ENCODE measurements at places on chromosomes 6 and 20.

DNA sequence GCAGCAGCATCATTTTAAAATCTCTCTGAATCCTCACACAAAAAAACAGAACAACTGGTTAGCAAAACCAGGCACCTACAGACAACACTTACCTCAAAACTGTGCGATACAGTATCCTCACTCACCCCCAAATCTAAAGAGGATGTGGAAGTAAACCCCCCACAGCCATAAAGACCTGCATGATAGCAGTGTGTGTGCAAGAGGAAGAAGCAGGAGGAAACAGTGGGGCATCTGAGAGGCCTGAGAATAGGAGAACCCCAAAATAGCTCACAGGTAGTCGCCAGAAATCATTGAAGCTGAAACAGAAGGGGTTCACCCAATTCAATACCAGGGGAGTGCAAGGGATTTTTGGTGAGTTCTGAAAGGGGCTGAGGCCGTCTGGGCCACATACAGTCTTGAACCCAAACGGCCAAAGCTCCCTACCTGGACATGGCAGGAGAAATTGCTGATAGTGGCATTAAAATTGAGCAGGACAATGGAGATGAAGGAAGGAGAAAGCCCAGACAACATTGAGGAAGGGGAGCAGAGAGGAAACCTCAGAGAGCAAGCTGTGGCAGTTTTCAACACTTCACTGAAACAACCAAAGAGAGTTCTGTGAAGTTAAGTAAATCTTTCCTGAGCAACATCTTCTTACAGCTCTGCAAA lies 129.7 kb downstream of the FIG4 start:
- no peak for DNase-seq

DNA sequence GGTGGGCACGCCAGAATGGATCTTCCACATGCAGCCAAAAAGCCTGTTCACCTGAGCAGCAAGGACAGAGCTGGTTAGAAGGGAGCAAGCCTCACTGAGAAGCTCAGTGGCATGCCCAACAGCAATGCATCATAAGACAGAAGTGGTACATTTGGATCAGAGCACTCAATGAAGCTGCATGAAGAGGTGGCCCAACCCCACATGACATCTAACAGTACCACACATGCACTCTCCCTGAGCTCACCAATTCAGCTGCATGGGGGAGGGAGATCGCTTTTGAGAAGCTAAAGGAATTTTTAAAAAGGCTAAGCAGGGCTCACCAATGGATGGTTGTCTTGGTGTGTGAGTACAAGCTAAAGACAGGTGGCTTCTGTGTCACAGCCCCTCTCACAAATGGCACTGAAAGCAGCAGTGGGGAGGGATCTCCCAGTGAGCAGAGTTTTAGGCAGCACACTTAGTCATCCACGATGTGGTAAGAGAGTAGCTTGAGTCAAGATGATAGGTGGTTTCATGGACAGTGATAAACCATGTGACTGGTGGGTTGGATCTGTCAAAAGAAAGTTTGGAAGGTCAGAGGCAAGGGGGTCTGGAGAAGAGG lies 166.6 kb upstream of the TAB2 start:
- DNase-seq: no peak

DNA sequence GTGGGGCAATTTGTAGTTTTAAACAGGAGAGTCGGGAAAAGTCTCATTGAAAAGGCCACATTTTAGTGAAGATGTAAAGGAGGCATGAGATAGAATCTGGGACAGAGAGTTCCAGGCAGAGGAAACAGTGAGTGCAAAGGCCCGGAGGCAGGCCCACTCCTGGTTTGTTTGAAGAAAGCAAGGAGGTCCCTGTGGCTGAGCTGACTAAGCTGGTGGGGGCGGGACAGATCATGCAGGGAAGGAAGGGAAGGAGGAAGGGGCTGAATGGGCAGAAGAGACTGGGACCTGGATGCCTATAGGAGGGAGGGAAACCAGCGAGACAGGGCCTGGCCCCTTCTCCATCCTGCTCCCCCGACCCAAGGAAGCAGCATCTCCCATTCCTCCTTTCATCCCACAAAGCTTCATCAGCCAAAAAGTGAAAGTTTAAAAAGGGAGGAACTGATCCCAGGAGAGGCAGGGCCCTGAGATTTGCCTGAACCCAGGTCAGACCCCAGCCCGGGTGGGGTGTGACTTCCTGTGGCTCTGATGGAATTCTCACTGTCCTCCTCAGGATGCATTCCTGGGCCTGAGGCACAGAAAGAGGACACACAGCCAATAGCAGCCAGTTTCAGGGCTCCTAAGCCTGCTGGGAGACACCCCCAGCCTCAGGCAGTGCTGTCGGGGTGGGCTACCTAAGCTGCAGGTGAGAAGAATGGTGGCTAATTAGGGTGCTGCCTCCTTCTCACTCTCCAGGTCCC lies 54.2 kb upstream of the SIRPA start:
- DNase-seq: no peak

DNA sequence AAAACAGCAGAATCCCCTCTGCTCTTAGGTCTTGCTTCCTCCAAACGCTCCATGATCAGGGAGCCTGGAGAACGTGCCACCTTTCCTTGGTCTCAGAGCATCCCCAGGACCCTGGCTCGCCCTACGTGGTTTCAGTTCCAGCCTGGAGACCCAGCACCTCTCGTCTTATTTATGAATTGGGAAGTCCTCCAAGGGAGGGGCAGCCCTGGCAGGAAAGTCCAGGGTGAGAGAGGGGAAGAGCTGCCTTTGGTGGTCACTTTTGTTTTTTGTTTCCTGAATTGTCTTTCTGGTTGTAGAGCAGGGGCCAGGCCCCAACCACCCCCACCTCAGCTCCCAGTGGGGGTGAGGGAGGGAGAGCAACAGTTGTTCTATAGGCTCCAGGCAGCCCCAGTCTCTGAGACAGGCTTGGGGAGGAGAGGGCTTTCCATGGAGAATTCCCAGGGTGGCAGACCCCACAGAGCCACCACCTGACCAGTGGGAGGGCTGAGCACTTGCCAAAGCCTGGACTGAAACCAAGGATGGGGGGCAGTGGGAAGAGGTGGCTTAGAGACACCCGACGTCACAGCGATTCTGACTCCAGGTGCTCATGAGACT lies 88.8 kb downstream of the PRND start:
- no peak for DNase-seq

- no peak for DNase-seq
These were observed 31.4 kb downstream of the AFDN start for GRCh38 chr6:167858086-167858591.

DNA sequence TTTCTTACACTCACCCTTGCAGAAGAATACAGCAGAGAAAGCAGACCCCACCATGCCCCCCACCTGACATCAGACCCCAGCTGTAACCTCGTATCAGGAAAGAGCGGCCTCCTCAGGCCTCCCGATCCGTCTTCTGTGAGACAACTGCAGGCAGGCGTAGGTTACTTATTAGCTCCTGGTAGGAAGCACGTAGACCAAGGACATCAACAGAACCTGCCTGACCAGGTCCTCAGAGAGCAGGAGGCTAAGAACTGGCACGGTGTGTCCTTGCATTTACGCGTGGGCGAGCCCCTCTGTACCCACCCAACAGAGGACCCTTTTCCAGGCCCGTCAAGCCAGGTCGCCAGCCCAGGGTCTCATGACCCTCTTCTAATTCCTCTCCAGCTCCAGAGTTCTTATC lies 51.0 kb downstream of the ABHD12 start:
- no peak for DNase-seq

GRCh38 chr6:139722530-139722929 lies 348.1 kb upstream of the CITED2 start:
- no peak for DNase-seq

GRCh38 chr6:122621638-122622037 lies 11.4 kb downstream of the PKIB start:
- no peak for DNase-seq

DNA sequence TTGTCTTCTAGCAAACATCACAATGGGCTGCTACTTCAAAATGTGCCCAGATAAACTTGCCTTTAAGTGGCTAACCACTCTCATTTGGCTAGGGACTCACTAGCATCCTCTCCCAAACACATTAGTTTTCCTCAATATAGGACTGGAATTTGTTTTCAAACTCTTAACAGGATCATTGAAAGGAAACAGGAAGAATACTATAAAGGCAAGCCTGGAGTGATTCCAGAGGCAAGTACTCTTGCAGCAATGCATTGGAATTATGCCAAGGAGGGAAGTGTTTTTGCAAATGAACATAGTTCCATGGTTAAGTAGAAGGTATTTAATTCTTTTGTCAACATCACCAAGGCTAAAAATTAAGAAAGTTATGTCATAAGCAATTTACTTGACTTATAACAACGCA lies 12.2 kb downstream of the EPHA7 start:
- no peak for DNase-seq

DNA sequence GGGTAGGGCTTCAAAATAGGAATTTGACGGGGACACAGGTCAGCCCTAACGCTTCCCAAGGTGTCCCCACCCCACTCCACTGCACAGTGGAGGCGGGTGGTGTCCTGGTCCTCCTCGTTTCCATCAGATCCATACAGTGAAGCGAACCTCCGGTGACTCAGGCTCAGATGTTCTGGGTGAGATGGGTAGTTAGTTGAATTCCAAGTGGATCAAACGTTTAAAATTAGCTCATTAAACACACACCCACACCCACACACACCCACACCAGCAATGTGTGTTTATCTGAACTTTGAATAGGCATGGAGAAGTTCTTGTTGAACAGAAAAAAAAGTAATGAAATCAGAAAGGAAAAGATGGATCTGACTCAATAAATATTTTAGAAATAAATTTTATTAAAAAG lies 58.9 kb downstream of the CDH4 start:
- DNase-seq: no peak

DNA sequence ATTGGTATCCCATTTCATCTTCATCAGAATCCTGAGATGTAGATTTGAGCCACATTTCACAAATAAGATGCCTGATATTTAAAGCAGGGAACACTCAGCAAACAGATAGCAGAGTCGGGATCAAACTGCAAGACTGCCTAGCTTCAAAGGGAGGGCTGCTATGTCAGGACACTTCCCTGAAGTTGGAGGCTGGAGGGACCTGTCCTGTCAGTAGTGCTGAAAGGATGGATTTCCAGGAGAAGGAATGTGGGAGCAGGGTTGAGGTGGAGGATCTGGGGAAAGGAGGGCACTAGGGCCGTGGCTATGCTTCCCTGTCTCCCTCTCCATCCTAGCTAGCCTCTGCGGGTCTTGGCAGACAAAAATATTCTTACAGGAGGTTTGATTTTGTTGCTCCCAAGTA lies 32.2 kb downstream of the COX4I2 start:
- DNase-seq: no peak

DNA sequence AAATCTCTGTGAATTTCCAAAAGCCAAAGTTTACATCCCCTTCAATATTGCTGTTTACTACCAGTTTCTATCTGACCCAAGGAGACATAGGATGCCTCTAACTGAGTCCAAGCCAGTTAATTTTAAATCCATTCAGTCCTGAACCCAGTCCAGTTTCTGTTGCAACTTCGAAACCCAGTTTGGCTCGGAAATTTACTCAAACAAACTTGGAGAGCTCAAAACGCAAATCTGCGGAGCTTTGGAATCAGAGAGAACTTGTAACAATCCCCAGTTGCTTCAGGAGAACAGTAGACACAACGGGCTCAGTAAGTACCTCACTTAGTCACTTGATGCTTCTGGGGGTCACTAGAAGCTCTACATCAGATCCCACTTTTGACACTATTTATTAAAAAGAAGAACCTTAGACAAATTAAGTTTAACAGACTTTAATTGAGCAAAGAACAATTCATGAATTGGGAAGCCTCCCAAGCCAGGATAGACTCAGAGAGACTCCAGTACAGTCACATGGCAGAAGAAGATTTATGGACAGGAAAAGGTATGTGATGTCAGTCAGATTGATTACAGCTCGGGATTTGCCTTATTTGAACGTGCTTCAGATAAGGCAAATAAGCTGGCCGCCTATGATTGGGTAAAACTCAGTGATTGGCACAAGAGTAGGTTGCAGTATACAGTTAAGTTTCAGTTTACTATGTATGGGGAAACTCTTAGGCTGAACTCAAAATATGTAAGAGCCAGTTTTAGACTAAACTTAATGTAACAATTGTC lies 118.0 kb downstream of the RFPL4B start:
- DNase-seq: no peak

DNA sequence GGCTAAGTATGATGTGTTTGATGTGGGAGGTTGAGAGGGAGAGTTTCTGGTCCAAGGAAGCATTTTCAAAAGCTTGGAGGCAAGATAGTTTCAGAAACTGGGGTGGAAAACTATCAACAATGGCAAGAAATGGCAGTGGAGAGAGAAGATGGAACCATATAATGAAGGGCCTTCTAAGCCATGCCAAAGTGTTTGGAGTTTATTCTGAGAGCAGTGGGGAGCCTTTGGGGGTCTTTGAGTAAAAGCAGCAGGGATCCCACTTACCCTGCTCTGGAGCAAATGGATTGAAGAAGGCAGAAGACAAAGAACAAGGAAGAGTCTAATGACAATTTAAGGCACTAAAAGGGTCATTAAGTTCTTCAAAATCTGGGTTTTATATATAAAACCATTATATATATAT lies 538.9 kb downstream of the UTRN start:
- DNase-seq: no peak

DNA sequence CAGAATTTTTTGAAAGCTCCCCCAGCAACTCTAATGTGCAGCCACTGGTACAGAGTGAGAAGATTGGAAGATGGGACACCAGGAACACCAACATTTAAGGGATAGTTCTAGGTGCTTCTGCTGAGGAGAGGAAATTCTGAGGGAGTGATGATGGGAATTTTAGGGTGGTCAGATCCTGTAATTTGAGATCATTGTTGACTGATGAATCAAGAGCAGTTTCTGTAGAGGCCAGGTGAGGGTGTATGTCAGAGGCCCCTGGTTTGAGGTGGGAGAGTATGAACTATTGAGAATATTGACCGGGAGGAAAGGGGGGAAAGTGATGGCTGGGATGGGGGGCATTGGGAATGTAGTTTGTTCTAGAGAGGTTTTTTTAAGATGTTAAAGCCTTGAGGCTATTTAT lies 47.2 kb downstream of the PTPRA start:
- no peak for DNase-seq

DNA sequence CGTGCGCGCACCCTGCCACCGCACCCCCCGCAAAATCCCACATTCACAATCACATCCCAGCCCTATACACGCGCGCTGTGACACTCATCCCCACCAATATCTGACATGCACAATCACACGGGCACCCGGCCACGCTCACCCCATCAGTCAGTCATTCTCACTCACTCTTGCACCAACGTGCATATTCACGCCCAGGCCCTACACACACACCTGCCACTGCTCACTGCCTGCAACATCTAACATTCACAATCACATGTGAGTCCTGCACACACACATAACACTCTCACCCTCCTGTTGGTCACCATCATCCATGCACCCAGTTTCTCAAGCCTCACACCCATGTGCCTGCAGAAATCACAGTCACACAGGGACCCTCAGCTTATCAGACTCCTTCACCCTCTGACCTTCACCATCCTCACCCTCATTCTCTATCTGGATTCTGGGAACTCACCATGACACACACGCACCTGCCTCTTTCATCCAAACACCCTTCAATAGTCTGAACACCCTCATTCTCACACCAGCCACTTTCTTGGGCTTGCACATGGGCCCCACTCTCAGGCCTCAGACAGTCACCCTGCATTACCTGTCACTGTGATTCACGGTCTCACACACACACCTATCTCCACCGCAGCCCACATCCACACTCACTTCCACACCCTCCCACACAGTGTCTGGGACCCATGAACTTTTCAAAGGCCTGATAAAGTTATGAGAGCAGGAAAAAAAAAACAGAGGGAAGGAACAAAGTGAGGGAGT lies 748 bp upstream of the ATP9A start:
- no peak for DNase-seq
